ENCODE measurements at places on chromosomes 13 and 19.

GRCh38 chr19:7265963-7266362 is 28.3 kb downstream of the INSR start:
- DNase-seq: no peak

DNA sequence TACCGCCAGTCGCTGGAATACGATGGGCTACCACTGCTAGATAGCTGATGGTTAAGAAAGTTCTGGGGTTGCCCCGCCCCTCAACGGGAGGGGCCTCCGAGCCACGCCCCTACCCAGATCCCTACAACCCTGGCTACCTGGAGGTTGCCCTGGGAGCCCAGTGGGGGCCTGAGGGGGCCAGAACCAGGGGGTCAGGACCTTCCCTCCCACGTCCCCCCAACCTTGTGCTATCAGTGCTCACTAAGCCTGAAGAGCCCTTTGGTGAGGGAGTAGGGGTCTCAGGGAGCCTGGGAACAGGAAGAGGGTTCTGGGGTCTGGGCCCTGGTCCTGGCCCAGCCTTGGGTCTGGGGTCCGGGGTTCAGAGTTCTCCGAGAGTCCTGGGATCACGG is 8.9 kb downstream of the OCEL1 start:
- no peak for DNase-seq

- DNase-seq: no peak
These were observed 15.3 kb downstream of the FBXO27 start for GRCh38 chr19:39017026-39017425.

GRCh38 chr13:22086597-22087330 is 415.9 kb downstream of the FGF9 start:
- DNase-seq: no peak

- DNase-seq: no peak
These were observed 122.7 kb downstream of the TBC1D4 start for GRCh38 chr13:75359266-75359665.

DNA sequence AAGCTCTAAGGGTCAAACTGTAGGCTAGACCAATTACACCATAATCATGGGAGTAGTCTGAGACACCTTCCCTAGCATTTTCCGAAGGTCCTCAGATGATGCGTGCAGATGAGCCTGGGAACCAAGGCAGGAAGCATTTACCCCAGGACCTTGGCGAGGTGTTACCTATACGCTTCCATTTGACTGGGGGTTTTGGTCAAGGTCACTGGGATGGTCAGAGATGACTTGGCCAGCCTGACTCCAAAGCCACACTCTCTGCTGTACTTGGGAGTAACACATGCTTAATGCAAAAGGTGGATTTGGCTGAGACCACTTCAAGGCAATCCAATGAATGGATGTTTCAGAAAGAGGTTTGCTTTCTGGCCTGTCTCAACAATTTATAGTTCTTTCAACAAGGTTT is 98.9 kb upstream of the IRS2 start:
- DNase-seq: no peak

DNA sequence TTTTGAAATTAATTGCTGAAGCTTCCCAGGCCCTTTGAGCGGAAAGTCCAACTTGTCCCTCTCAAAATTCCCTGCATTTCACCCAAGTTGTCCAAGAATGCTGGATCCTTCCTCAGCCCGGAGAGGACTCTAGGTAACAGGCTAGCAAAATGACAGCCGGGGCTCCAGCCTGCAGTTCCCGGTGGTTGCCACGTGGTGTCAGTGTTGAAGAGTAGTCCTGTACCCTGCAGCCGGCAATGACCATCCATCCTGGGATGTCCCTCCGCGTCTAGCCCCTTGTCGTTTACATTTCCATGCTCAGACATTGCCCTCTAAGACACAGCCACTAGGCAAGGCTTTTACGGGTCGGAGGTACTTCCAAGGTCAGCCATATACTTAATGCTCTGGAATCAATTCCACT is 31.4 kb upstream of the MTIF3 start:
- no peak for DNase-seq

Measured in stimulated activated CD4-positive, alpha-beta T cell treated with anti-CD3 and anti-CD28 coated beads, Interleukin-1b, Interleukin-23, amount 100 ng/mL, for 1 hour (primary cell).